Fibroblast of the conjunctiva (primary cell): ENCODE measurements at places on chromosomes 7 and 10.

- DNase-seq: peak; percentile 16
Observed at GRCh38 chr7:6026011-6026819, 5.0 kb upstream of the ANKRD61 start.

DNA sequence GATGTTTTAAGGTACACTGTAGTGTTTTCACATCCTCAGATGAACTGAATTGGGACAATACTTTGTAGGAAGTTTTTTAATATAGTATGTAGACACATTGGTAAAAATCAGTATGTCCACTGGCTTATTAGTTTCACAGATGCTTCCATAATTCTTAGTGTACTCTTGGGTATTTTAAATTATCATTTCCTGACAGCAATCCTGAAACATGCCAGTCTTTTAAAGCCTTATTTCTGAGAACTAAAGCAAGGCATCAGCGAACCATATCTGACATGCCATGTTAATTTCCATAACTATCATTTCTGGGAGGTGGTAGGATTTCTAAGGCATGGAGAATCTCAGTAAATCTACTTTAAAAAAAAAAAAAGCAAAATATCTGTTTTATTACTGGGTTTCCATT is 266.4 kb downstream of the ADK start:
- DNase-seq: no peak

DNA sequence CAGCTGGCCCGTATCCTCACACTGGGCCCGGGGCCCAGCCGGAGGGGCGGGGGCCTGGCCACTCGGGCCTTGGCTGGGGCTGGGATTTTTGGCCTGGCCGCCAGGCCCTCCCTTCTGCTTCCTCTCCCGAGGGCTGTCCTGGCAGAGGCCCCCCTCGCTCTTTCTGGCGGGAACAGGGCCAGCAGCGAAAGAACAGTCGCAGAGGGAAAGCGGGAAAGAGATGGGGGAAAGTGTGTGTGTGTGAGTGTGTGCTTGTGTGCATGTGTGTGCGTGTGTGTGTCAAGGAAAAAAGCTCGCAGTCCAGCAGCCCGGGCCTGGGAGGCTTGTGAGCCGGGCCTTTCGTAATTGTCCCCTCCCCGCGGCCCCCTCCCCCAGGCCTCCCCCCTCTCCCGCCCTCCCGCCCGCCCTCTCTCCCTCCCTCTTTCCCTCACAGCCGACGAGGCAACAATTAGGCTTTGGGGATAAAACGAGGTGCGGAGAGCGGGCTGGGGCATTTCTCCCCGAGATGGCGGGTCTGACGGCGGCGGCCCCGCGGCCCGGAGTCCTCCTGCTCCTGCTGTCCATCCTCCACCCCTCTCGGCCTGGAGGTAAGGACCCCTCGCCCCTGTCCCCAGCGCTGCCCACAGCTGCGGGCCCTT is at the start of gene ELN:
ELN (plus strand) TSS at position 491 of the 638 bp plus-strand sequence; CDS start at position 506, 15 bp downstream.
- DNase-seq: peak; percentile 84

- DNase-seq: no peak
Observed at GRCh38 chr10:69464801-69465401, 13.6 kb downstream of the TSPAN15 start.

DNA sequence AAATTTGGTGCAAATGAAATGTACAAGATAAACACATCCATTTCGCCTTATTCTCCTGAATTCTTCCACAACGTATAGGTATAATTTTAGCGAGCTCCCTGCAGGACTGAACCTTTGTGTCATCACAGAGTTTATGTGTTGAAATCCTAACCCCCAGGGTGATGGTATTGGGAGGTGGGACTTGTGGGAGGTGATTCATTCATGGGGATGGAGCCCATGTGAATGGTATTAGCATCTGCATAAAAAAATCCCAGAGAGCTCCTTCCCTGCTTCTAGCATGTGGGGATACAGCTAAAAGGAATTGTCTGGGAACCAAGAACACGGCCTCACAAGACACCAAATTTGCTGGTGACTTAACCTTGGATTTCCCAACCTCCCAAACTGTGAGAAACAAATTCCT is 741.4 kb upstream of the VSTM2A start:
- DNase-seq: no peak

DNA sequence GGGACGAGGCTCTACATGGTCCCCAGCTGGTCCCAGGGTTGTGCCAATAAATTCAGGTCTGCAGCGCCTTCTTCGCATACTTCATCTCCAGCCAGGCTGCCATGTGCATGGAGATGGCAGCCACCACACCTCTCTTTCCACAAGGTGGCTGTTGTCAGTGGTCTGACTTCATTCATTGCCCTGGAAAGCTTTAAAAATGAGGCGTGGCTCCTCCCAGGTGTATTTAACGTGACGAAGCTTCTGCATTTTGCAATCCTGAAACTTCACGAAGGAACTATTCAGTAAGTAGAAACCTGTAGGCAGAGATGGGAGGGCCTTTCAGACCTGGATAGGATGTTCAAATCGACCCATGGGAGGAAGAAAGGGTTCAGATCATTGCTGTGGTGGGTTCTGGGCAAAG is 53.7 kb downstream of the PFKFB3 start:
- DNase-seq: no peak

DNA sequence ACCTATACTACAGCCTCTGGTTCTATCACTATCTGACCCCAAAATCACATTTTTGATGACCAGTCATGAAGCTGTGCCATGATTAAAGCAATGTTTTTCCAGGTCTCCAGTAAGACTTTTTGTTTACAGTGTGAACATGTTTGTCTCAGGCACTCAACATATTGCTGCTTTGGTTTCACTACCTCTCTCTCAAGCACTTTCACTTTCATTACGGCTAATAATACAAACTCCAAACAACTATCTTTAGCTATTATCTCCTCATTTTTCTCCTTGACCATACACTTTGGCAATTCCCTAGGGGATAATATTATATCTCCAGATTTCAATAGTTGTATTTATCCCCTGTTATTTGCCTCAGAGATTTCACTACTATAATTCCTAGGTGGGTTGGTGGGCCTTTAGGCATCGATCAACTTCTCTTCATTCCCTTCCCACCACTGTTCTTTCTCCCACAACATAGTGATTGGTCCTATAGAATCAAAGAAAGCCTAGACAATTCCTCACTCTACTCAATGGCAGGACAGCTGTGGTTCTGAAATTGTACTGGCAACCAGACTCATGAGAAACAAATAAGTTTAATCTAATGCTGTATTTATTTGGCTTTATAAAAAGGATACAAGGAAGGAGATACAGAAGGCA is 261.4 kb upstream of the ZWINT start:
- no peak for DNase-seq

- no peak for DNase-seq
Observed at GRCh38 chr10:129792141-129792540, 171.9 kb downstream of the EBF3 start.

DNA sequence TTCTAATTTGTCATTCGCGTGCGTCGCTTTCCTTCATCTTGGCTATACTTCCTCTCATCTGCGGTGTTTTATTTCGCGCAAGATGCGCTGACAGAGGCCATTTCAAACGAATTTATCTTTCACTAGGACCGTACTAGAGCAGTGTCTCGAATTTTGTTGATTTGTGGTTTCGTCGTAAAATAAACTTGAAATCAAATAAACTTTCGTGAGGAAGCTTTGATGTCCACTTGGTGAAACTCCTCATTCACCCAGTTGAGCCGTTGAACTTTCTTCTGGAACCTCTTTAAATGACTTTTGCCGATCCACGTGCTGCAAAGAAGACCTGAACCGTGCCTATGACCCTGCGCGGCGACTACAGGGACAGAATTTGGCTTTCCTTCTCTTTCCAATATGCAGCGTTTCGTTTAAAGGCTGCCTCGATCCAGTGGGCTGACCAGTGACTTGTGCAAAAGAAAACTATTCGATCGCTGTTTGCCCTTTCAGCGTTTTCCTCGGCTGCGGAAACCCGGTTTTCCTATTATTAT is 163.9 kb upstream of the PPP1R3A start:
- no peak for DNase-seq

- DNase-seq: no peak
Observed at GRCh38 chr7:26499315-26499897, 207.7 kb downstream of the SNX10 start.

DNA sequence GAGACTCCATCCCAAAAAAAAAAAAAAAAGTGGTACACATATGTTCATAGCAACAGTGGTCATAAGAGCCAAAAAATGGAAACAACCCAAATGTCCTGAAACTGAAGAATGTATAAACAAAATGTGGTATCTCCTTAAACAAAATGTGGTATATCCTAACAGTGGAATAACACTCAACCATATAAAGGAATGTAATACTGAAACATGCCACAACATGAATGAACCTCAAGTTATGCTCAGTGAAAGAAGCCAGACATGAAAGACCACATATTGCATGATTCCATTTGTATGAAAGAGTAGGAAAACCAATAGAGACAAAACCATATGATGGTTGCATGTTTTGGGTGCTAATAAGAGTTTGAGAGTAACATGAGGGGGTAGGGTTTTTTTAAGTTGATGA is 3.1 kb downstream of the GJC3 start:
- DNase-seq: no peak

GRCh38 chr10:14839305-14839695 is 1.2 kb downstream of the HSPA14 start:
- DNase-seq: no peak

GRCh38 chr10:7915923-7916536 is 97.7 kb downstream of the TAF3 start:
- DNase-seq: no peak

GRCh38 chr10:35466170-35466569 is 129.9 kb downstream of the CCNY start:
- DNase-seq: no peak

GRCh38 chr10:48274636-48275035 is at the start of gene FRMPD2:
Gene FRMPD2, minus strand, starts transcription at chr10:48274696. Its CDS starts 129 bp downstream, at chr10:48274567.
- DNase-seq: no peak

DNA sequence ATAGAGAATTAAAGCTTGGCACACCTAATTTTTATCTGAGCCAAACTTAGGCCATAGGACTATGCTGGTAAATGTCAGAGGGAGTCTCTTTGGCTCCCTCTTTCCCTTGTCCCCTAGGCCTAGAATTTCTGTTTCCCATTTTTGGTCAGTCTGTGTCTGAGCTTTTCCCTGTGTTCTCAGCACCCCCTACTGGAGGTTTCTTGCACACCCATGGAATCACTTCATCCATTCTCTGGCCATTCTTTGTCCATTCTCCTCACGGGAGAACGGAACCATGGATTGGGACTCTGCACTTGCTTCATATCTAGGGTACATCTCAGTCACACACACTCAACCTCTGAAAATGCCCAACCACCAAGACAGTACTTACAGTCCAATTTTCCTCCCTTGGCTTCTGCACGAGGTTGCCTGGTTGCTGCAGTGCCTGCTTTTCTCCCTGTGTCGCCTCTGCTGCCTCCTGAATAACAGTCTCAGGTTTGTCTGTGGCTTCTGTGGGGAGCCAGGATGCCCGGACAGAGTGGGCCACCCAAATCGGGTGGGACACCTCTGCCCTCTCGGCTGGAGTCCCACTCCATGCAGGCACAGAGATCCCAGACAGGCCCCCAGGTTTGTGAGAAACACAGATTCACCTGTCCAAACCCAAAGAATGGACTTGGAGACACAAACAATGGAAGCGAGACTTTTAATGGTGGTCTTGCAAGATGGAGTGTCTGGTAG is 35.1 kb upstream of the DNAH11 start:
- peak; percentile 6 for DNase-seq

DNA sequence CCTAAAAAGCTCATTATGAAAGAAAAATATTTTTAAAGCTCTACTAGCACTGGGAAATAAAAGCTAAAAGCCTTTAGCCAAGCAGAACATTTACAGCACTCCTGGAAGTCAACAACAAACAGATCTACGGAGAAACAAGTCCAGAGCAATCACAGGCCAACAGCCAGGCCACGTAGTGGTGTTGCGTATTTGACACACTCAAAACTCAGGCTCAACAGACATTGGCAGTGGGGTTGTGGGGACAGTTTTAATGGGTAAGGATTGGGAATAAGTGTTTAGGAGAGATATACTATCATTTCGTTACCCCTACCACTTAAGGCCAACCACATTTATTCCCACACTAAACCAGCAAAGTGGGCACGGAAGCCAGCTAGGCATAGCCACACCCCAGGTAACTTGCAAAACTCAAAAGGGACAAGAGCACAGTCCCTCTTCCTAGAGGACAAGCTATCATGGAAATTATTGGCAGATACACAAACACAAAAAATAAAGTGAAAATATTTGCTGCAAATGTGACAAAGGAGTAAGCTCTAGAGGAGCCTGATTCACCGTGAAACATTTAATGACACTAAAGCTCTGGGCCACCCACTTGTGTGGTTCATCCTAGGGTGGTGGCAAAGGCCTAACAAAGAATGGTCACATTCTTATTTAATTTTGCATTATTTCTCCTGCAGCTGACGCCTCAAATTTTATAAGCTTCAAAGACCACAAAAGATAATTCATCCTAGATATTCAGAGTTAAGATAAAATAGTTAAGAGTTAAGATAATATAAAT is 498.2 kb downstream of the TNS3 start:
- no peak for DNase-seq

DNA sequence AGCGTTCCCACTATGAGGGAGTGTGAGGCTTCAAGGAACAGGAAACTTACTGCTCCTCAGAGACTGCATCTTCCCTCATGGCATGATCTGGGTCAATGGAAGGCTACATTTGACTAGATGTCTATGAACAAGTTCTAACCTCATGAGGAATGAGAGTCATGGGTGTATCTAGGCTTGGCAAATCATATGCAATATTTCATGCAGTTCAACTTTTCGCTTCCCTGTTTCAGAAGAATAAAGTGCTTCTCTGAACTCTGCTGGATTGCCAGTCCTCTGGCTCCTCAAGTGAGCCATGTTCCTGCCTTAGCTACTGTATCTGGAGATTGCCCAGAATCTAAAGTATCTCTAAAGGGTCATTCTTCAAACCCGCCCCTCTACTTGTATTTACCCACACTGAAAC is 54.3 kb upstream of the SEMA3A start:
- no peak for DNase-seq

DNA sequence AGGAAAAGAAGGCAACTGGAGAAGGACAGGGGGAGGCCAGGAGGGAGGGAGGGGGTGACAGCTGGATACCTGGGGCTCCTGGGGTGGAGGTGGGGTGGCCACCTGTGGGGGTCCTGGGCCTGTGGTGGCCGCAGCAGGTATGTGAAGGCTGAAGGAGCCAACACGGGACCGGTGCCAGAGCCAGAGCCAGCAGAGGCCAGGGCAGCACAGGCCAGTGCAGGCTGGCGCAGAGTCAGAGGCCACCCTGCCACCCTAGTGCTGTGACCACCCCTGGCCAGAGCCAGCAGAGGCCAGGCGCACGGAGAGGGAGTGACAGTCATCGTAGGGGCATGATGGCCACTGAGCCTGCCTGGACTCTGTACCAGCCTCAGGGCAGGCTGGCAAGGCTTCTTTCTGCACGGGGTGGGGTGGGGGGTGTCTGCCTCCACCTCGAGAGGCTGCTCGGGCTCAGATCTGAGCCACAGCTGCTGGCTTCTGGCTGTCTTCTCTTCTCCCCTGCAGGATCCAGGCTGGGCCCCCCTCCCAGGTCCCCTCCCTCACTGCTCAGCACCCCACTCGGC is 28.8 kb downstream of the YKT6 start:
- DNase-seq: no peak
